ENCODE measurements at places on chromosomes 5 and 9.

DNA sequence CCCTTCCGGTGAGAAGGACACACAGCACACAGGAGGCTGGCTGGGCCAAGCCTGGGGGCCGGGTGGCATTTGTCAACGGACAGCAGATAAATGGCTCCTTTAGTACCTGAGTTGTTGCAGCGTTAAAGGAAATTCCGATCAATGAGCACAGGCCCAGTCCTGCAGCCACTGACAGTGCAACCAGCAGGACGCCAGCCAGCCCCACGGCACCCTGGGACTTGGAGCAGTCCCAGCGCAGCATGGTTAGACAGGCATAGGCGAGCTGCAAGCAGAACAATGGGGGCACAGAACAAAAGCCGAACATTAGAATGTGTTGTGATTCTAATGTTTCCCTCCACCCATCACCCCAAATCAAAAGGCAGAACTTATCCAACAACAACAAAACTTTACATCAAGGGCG is 39.3 kb downstream of the PTCH1 start:
- DNase-seq = no peak

- DNase-seq = no peak
Observed at GRCh38 chr5:55601628-55602027, 66.9 kb upstream of the PLPP1 start.

- no peak for DNase-seq
Observed at GRCh38 chr5:97641081-97641480, 458.0 kb upstream of the RIOK2 start.

- no peak for DNase-seq
Observed at GRCh38 chr9:27800159-27800558, 226.9 kb upstream of the C9orf72 start.

DNA sequence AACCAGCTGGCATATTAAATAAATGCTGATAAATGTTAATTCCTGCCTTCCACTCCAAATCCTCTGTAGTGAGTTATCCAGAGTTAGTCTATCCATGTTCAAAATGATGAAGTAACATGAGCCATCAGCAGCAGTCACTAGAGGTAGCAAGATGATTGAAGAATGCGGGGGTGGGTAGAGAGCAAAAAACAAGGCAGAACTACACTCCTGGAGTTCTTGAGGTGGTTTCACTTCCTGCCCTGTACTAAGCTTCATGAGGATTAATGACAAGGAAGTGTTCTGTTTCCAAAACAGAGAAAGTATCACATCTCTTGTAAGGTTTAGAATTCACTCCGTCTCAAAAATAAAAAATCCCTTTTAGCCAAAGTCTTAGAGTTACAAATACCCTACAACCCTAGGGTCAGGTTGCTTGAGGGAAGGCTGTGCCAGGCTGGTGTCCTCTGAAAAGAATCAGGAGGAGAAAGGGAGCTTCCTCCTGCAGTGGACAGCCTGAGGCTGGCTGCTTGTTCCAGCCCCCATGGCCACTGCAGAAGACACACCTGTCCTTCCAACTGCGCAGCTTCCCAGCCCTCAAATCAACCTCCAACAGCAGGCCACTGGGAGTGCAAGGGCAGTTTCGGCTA is 180.2 kb downstream of the DENND1A start:
- no peak for DNase-seq

DNA sequence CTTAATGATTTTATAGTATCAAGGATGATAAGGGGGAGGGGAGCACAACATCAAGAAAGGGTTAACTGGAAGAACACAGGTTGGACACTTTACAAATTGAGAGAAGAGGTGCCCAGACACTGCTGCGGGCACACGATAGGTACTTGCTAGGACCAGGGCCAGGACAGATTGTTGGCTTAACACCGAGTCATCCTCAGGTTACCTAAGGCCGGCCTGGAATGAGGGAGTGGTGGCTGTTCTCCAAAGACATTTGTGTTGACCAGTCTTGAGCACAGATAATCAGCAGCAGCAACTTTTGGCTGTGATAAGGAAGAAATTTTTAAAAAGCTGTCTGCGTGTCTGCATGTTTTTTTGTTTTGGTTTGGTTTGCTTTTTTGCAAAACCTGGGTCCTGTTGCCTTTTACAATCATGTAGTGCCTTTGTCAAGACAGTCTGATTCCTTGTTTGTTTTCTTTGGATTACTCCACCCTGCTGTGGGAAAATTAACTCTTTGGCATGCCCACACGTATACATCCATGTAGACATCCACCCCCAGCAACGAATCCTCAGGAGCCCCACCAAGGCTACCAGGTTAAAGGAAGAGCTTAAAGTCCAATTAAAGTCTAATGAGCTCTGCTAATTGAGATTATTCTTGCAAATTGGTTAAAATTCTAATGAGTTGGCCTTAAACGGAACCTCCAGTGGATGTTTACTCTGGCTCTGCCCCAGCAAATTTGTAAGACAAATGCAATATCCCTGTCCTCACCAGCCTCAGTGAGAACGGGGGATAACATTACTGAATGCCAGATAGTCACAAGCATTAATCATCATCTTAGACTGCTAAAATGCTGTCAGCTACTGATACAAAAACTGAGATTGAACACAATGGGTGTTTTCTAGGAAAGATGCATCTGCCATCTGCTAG is 382.3 kb downstream of the ACTL7B start:
- DNase-seq = no peak

GRCh38 chr5:171474230-171474813 is 54.9 kb downstream of the FGF18 start:
- DNase-seq = no peak

DNA sequence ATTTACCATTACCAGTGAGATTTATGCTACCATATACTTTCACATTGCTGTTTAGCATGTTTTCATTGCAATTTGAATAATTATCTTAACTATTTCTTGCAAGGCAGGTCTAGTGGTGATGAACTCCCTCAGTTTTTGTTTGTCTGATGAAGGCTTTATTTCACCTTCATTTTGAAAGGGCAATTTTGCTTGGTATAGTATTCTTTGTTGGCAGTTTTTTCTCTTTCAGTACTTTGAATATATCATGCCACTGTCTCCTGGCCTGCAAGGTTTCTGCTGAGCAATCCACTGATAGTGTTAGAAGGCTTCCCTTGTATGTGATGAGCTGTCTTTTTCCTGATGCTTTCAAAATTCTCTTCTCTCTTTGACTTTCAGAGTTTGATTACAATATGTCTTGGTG is 188.0 kb downstream of the MARCHF11 start:
- no peak for DNase-seq

DNA sequence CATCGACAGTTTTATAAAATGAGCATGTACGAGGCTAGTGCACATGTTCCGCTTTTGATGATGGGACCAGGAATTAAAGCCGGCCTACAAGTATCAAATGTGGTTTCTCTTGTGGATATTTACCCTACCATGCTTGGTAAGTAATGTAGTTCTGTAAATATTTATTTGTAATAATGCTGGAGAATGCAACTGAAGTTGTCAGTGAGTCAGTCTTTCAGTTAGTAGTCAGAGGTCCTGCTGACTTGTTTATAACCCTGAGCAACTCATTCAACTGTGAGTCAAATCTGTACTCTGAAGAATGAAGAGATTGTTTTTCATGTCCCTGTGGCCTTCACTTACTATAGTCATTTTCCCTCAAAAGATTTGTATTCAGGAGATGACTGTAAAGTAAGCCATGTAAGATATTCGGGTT is 28.4 kb upstream of the GPR150 start:
- no peak for DNase-seq

- no peak for DNase-seq
Observed at GRCh38 chr5:10679336-10679988, 81.6 kb downstream of the DAP start.

GRCh38 chr5:40685976-40686486 is 6.3 kb downstream of the PTGER4 start:
- no peak for DNase-seq

DNA sequence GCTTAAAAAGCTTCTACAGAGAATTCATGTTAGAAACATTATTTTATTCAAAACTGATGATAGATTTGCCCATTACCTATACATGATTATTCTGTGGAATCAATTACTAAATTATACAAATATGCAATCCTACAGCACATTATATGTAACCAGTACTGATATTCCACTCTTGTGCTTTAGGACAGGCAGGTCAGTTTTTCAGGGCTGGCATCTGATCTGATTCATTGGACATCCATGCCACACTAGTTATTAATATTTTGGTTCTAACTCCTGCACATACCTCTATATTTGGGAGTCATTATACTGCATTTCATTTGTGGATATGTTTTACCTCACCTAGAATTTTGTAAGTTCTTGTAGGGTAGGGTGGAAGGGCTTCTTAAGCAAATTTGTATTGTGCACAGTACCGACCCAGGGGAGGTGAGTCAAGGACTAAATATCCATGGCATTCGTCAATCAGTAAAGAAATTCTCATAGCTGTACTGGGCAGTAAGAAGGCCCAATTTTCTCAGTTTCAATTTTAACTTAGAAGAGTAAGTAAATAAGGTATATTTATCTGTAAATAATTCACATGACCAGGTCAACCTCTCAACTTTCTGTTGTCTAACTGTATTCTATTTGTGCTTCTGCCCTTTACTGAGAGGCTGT is 33.5 kb downstream of the ELOVL7 start:
- no peak for DNase-seq

GRCh38 chr9:3768712-3769457 is 243.1 kb upstream of the RFX3 start:
- DNase-seq = no peak

GRCh38 chr5:144465441-144465840 is 294.8 kb downstream of the KCTD16 start:
- DNase-seq = no peak
